HepG2 (cell line): ENCODE measurements at places on chromosomes 16 and 17.

DNA sequence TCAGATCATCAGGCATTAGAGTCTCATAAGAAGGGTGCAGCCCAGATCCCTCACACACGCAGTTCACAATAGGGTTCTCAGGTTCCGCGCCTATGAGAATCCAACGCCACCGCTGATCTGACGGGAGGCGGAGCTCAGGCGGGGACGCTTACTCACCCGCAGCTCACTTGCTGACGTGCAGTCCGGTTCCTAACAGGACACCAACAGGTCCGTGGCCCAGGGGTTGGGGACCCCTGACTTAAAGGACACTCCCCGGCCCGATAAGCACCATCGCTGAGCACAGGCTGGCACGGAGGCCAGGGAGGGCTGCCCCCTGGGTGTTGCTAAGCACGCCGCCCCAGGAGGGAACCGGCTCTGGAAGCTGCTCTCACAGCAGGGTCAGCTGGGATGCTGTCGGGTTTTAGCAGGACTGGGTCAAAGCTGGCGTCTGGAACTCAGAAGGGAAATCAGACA is 30.1 kb upstream of the BAHCC1 start:
- no peak for DNase-seq

DNA sequence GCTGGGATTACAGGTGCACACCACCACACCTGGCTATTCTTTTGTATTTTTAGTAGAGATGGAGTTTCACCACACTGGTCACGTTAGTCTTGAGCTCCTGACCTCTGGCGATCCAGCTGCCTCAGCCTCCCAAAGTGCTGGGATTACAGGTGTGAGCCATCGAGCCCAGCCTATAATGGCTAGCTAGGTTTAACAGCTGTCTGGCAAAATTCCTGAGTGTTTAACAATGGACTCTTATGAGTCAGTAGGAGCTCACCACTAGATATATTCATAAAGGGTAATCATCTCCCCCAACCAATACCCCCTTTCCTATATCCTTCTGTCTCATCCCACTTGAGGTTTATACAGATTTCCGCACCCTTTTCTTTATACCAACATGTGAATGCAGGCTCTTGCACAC is 91.5 kb upstream of the CDH13 start:
- DNase-seq: no peak

- no peak for DNase-seq
Measured at GRCh38 chr16:75247249-75247648, 4.2 kb downstream of the BCAR1 start.

DNA sequence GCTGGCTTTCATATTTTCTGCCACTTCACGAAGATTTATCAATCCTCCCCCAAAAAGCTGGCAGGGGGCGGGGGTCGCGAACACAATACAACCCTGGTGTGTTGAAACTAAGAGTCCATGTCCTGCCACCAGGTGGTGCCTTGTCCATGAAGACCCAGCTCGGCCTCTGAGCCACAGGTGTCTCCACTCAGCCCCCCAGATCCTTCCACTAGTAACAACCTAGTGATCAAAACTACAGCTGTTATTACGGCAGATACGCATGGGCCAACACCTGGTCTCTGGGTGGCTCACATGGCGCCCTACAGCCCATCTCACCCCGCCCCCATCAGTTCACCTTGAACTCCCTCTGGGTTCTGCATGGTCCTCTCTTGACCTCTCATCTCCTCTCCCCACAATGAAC is 27.7 kb downstream of the USP7 start:
- DNase-seq: peak; percentile 58

DNA sequence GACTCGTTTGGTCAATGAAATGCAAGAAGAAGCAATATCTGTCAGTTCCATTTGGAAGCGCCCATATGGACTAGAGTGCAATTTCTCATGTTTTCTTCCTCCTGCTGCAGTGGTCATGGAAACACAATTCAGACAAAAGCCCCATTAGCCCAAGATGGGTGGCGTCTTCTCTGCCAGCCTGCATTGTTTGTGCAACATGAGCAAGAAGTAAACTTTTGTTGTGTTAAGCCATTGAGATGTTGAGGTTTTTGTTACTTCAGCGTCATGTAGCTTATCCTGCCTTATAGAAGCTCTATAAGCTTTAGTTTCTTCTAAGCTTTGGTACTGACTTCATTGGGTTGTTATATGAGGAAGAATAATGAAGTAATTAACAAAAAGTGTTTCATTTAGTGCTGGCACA is 137.4 kb downstream of the NPIPB5 start:
- DNase-seq: no peak

- DNase-seq: no peak
Measured at GRCh38 chr16:85251225-85251760, 139.0 kb upstream of the CIBAR2 start.

- no peak for DNase-seq
Measured at GRCh38 chr17:10761281-10761680, 31.5 kb upstream of the TMEM220 start.

GRCh38 chr17:42424991-42425610 is 2.0 kb upstream of the CAVIN1 start:
- DNase-seq: no peak

- DNase-seq: no peak
Measured at GRCh38 chr17:10120109-10120485, 78.3 kb downstream of the GAS7 start.

DNA sequence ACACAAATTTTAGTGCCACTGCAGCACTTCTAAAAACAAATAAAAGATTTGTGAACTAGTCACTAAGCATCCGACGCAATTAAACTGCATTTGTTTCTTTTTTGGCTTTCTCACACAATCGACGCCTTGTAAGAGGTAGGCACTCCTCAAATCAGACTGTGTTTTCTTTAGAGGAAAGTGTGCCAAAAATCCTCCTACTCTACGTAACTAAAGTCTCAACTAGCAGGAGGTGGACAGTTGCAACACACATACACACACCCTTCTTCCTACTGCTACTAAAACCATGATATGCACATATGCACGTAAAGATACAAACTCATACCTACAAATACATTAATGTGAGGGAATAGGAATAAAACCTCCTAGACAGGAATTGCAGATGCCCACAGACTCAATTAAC is 844.7 kb upstream of the SOX9 start:
- no peak for DNase-seq
